ENCODE measurements at places on chromosomes 4 and X. TPM values are rescaled to one million over a fixed set of nuclear protein-coding genes. Genes with fewer than 3 reads are reported as not detected.

DNA sequence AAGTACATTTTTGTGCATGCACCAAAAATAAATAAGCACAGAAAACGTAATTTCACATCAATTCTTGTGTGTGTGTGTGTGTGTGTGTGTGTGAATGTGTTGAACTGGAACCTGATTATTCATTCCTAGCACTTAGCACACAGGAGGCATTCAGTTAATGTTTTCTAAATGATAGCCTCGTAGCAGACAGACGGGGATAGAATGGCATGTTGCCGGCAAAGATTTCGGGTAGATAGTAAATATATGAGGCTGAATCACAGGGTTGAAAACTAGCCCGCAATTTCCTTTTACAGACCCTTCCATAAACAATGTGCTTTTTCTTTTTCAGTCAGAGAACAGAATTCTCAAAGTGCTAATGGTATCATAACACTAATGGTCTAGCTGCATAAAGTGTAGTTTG, 13.5 kb downstream of the MAOB start:
- H3K36me3 ChIP-seq, result no peaks in the 10 kb centered on the region
- no peaks in the 10 kb centered on the region for H3K4me1 ChIP-seq
- H3K27ac ChIP-seq, result no peak overlapping the region
- H3K4me3 ChIP-seq, result peak overlapping the region; percentile 25
- no peaks in the 10 kb centered on the region for H3K27me3 ChIP-seq

DNA sequence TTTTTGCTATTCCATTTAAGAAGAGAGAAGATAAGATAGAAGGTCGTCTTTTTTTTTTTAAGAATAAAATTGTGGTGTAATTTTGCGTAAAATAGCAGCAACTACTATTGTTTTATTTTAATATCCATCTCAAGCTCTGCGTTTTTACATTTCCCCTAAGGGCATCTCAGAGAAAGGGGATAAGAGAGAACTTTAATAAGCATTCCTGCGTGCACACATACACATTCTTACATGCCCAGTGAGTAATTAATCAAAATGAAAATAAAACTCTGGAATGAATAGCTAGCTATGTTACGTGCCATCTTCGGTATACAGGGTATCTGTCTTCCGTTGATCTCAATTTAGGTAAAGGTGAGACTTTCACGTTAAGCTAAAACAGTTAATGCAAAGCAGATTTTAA, 200.3 kb upstream of the TENM3 start:
- H3K4me3 ChIP-seq, result no peak overlapping the region
- H3K27me3 ChIP-seq, result no peaks in the 10 kb centered on the region
- H3K4me1 ChIP-seq, result no peaks in the 10 kb centered on the region
- no peaks in the 10 kb centered on the region for H3K36me3 ChIP-seq
- DNase-seq, result no peak

- H3K4me3 ChIP-seq, result peak overlapping the region; percentile 94
- no peak overlapping the region for H3K27ac ChIP-seq
- H3K4me1 ChIP-seq, result peaks cover 11% of the 10 kb centered on the region
- DNase-seq, result no peak
- no peaks in the 10 kb centered on the region for H3K27me3 ChIP-seq
- H3K36me3 ChIP-seq, result no peaks in the 10 kb centered on the region
Observed at GRCh38 chr4:109816894-109817293, 1.3 kb downstream of the GAR1 start.

- no peaks in the 10 kb centered on the region for H3K4me1 ChIP-seq
- no peaks in the 10 kb centered on the region for H3K36me3 ChIP-seq
- H3K27ac ChIP-seq, result no peak overlapping the region
Observed at GRCh38 chrX:42096265-42096920, 173.0 kb upstream of the CASK start.

DNA sequence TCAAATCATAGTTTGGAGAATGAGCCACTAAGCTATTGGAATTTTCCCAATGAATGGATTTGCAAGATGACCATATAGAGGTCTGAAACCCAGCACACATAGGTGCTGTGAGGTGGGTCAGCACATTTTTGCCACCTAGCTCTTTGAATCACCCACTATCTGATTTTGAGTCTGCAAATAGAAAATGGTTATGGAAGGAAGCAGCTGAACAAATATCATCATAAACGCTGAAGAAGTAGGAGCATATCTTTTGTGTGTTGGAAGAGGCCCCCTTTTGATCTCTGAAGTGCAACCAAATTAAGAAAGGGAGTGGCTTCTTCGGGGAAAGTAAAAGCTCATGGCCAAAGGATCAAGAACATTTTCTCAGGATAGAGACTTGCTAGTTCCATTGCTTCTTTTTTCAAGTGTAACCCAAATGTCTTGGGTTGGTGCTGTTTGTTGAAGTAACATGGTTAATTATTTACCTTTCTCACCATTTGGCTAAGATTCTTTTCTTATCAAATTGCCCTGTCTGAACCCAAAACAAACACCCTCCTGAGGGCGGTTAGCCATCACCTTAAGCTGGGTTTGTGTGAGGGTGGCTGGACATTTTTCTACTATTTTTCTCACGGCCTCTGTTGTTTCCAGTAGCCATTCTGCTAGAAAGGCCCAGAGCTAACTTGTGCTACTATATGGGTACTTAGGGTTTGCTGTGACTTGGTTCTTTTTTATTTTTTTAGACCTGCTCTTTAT, 18.4 kb upstream of the SORBS2 start:
- no peaks in the 10 kb centered on the region for H3K4me1 ChIP-seq
- H3K27ac ChIP-seq, result no peak overlapping the region
- no peak for DNase-seq

- H3K4me1 ChIP-seq, result peaks cover 26% of the 10 kb centered on the region
- no peak overlapping the region for H3K4me3 ChIP-seq
- H3K27ac ChIP-seq, result no peak overlapping the region
- no peaks in the 10 kb centered on the region for H3K27me3 ChIP-seq
- no peak for DNase-seq
- H3K36me3 ChIP-seq, result no peaks in the 10 kb centered on the region
Observed at GRCh38 chr4:101282076-101282844, 65.1 kb downstream of the PPP3CA start.

- no peak overlapping the region for H3K27ac ChIP-seq
- no peak for DNase-seq
- H3K36me3 ChIP-seq, result no peaks in the 10 kb centered on the region
- H3K4me3 ChIP-seq, result no peak overlapping the region
- H3K4me1 ChIP-seq, result no peaks in the 10 kb centered on the region
Observed at GRCh38 chrX:86014421-86014820, 32.9 kb downstream of the CHM start.

- no peaks in the 10 kb centered on the region for H3K36me3 ChIP-seq
- H3K4me1 ChIP-seq, result peaks cover 13% of the 10 kb centered on the region
- H3K27me3 ChIP-seq, result no peaks in the 10 kb centered on the region
- no peak overlapping the region for H3K27ac ChIP-seq
- H3K4me3 ChIP-seq, result no peak overlapping the region
Observed at GRCh38 chr4:48033825-48034413, 17.3 kb downstream of the NIPAL1 start.

GRCh38 chr4:177802661-177803060, 360.4 kb upstream of the AGA start:
- H3K27ac ChIP-seq, result no peak overlapping the region
- no peaks in the 10 kb centered on the region for H3K36me3 ChIP-seq
- H3K27me3 ChIP-seq, result no peaks in the 10 kb centered on the region

DNA sequence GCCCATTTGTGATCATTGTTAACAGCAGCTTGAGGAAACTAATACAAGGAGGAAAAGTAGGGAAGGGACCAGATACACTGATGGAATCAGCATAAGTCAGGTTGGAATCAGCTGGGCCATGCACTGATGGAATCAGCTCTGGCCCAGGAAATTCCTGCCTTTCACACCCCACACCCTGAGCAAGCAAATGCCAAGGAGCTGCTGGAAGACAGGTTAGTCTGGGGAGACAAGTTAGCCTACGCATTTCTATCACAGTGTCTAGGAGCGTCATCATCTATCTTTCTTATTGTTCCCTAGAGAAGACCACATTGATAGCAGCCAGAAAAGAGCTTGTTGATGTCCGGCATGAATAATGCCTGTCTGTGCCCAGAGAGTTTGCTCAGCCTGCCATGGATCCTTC, 16.2 kb upstream of the CEP135 start:
- H3K36me3 ChIP-seq, result no peaks in the 10 kb centered on the region
- H3K4me3 ChIP-seq, result no peak overlapping the region

DNA sequence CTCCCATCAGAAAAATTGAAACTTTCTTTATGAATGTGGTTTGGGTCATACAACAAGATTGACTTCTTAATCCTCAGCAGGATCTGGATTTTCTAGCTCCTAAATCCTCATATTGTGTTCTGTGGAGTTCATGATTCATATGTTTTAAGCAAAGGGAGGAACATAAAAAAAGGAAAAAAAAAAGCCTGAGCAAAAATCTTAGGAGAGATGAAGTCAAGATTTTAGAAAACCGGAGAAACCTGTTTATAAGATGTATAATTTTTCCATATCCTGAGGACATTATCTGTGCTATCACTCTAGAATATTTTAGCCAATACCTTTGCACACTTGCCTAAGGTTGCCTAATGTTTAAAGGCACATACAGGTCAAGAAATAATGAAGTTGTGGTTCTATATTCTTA, 7.0 kb upstream of the EREG start:
- H3K4me1 ChIP-seq, result no peaks in the 10 kb centered on the region
- no peak overlapping the region for H3K4me3 ChIP-seq
- H3K27ac ChIP-seq, result no peak overlapping the region
- no peak for DNase-seq
- no peaks in the 10 kb centered on the region for H3K36me3 ChIP-seq

DNA sequence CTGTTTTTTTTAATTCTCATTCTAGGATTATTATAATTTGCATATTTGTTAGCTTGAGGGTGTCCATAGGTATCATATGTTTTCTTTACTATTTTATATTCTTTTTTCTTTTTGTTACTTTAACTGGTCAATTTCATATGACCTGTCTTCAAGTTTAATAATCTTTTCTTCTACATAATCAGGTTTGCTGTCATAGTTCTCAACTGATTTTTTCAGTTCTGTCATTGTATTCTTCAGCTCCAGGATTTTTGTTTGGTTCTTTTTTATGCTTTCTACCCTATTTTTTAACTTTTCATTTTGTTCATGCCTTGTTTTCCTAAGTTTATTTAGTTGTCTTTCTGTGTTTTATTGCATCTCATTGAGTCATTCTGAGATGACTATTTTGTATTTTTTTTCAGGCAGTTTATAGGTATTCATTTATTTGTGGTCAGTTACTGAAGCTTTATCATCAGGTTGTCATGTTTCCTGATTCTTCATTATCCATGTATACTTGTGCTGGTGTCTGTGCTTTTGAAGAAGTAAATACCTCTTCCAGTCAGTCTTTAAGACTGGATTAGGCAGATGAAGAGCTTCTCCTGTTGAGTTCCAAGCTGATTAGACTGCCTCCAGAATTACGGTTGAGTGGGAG, 220.3 kb upstream of the VEGFC start:
- H3K36me3 ChIP-seq, result no peaks in the 10 kb centered on the region
- no peak overlapping the region for H3K27ac ChIP-seq
- H3K4me3 ChIP-seq, result no peak overlapping the region
- DNase-seq, result no peak
- H3K4me1 ChIP-seq, result peaks cover 4% of the 10 kb centered on the region

GRCh38 chr4:123073650-123074049, 151.3 kb upstream of the NUDT6 start:
- DNase-seq, result no peak
- no peak overlapping the region for H3K4me3 ChIP-seq
- H3K27me3 ChIP-seq, result no peaks in the 10 kb centered on the region
- H3K27ac ChIP-seq, result no peak overlapping the region
- no peaks in the 10 kb centered on the region for H3K36me3 ChIP-seq

GRCh38 chr4:2812612-2813354, 19.9 kb downstream of the SH3BP2 start:
- H3K4me1 ChIP-seq, result peaks cover 12% of the 10 kb centered on the region
- no peak overlapping the region for H3K27ac ChIP-seq
- peak overlapping the region; percentile 62 for H3K4me3 ChIP-seq
- no peaks in the 10 kb centered on the region for H3K36me3 ChIP-seq
- H3K27me3 ChIP-seq, result no peaks in the 10 kb centered on the region

- peaks cover 7% of the 10 kb centered on the region for H3K4me1 ChIP-seq
- no peak overlapping the region for H3K4me3 ChIP-seq
- H3K36me3 ChIP-seq, result no peaks in the 10 kb centered on the region
- no peak for DNase-seq
- no peaks in the 10 kb centered on the region for H3K27me3 ChIP-seq
Observed at GRCh38 chr4:19224820-19225219, 1026.9 kb upstream of the SLIT2 start.

- no peaks in the 10 kb centered on the region for H3K27me3 ChIP-seq
- H3K4me3 ChIP-seq, result no peak overlapping the region
- no peak overlapping the region for H3K27ac ChIP-seq
- DNase-seq, result no peak
- no peaks in the 10 kb centered on the region for H3K4me1 ChIP-seq
Observed at GRCh38 chrX:54708404-54708803, 89.7 kb downstream of the ITIH6 start.

- H3K27ac ChIP-seq, result no peak overlapping the region
- H3K27me3 ChIP-seq, result no peaks in the 10 kb centered on the region
- no peak for DNase-seq
Observed at GRCh38 chr4:69026974-69027373, 69.3 kb upstream of the UGT2B7 start.

DNA sequence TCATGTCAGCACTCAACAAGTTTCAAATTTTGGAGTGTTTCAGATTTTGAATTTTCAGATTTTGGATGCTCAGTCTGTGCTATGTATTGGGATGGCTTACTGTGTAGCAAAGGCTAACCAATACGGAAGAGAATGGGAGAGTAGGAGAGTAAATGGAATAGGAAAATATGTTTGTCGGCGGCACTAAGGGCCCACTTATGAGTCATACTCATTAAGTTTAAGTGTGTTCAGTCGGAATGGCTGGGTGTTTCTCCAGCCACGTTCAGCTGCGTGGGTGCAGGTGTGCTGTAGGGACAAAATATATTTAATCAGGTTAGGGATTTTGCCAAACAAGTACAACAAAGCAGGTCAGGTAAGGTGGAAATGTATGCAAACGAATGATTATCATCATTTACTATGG, 13.6 kb downstream of the FTHL17 start:
- DNase-seq, result no peak
- no peak overlapping the region for H3K27ac ChIP-seq
- no peaks in the 10 kb centered on the region for H3K36me3 ChIP-seq
- no peaks in the 10 kb centered on the region for H3K27me3 ChIP-seq
- H3K4me3 ChIP-seq, result no peak overlapping the region

GRCh38 chr4:38669208-38669607, 5.2 kb downstream of the KLF3 start:
- H3K4me3 ChIP-seq, result peak overlapping the region; percentile 13
- no peaks in the 10 kb centered on the region for H3K27me3 ChIP-seq
- H3K36me3 ChIP-seq, result no peaks in the 10 kb centered on the region
- H3K4me1 ChIP-seq, result peaks cover 66% of the 10 kb centered on the region
- no peak for DNase-seq
- H3K27ac ChIP-seq, result peak overlapping the region; percentile 51

The PPP2R2C gene
- 0.14 TPM for total RNA-seq

The DNAAF6 gene
- not detected for total RNA-seq

The FGF13 gene
- 21.3 TPM for total RNA-seq

The STAG2 gene
- total RNA-seq, result 40.9 TPM

The KLB gene
- not detected for total RNA-seq

The RBMXL3 gene
- not detected for total RNA-seq

The CXCL11 gene
- not detected for total RNA-seq

The DHRSX gene
- total RNA-seq, result 16.8 TPM
